ENCODE measurements at places on chromosomes 5 and 9.

- no peak for DNase-seq
These were observed 146.2 kb downstream of the CDH12 start for GRCh38 chr5:22706901-22707300.

DNA sequence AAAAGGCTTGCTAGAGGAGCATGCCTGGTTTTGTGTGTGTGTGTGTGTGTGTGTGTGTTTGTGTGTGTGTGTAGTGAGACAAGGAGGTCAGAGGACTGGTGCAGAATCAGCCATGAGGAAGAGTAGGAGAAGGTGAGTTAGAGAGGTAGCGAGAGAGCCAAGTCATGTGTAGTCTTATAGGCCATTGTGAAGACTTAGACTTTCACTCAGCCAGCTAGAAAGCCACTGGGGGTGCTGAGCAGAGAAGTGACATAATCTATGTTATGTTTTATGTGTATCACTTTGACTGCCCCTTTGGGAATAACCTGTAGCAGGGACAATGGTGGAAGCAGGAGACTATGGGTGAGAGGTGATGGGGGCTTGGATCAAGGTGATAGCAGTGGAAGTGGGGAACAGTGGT lies 180.5 kb upstream of the CLINT1 start:
- no peak for DNase-seq

- DNase-seq = no peak
These were observed 77.1 kb downstream of the GOLPH3 start for GRCh38 chr5:32096891-32097595.

DNA sequence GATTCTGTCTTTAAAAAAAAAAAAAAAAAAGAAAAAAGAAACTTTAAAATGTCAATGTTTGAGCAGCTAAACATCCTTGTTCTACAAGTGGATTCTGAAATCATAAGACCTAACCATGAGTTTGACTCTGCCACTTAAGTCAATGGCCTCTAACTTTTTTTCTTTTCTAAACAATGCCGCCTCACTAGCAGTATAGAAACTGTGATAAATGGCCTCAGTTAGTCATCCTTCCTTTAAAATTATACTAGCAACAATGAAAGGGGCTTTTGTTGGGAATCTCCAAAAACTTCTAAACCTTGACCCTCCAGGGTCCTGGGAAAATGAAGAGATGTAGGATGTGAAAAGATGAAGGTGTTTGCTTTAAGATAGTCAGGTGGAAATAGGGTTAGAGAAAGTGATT lies 71.1 kb downstream of the FBXL7 start:
- no peak for DNase-seq

GRCh38 chr5:175712681-175713085 lies 54.8 kb downstream of the HRH2 start:
- DNase-seq = no peak

- DNase-seq = no peak
These were observed 37.2 kb downstream of the NCS1 start for GRCh38 chr9:130209422-130209821.

- DNase-seq = no peak
These were observed 1.8 kb downstream of the FEM1C start for GRCh38 chr5:115542651-115543364.

- DNase-seq = no peak
These were observed 225.9 kb downstream of the PIK3R1 start for GRCh38 chr5:68441309-68442073.

DNA sequence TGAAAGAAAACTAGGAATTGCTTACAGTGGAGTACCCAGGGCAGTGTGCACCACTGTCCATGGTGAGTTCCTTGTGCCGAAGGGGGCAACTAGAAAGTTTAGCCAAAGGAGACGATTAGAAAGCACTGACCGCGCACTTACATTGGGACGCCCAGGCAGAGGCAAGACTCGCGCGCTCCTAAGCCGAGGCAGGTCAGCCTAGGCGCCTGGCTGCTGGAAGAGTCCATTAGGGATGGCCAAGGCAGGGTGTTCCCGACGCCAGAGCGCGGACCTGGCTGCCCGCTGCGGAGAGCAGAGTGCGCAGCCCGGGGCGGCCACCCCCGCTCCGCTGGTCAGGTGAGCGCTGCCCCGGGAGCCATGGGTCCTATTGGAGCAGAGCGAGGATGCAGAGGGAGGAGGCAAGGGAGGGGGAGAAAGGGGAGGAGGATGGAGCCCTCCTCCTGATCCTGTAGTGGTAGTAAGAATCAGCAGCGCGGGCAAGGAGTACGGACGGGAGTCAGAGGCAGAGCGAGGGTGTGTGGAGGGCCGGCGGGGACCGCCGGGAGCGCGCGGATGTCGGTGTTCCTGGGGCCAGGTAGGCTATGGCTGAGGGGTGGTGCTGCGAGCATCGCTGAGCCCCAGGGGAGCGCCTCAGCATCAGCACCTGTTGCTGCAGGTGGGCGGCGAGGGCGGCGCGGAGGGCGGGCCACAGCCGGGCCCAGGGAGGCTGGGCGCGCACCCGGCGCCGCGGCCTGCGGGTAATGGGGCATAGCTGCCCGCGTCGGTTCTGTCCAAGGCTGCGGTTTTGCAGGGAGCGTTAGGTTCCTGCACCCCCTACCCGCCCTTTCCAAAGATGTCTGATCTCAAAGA lies at the start of gene ADGRV1:
Gene ADGRV1, plus strand, starts transcription at position 454 of the 849 bp plus-strand sequence. Its CDS starts 99 bp downstream, at position 553.
- DNase-seq = no peak

DNA sequence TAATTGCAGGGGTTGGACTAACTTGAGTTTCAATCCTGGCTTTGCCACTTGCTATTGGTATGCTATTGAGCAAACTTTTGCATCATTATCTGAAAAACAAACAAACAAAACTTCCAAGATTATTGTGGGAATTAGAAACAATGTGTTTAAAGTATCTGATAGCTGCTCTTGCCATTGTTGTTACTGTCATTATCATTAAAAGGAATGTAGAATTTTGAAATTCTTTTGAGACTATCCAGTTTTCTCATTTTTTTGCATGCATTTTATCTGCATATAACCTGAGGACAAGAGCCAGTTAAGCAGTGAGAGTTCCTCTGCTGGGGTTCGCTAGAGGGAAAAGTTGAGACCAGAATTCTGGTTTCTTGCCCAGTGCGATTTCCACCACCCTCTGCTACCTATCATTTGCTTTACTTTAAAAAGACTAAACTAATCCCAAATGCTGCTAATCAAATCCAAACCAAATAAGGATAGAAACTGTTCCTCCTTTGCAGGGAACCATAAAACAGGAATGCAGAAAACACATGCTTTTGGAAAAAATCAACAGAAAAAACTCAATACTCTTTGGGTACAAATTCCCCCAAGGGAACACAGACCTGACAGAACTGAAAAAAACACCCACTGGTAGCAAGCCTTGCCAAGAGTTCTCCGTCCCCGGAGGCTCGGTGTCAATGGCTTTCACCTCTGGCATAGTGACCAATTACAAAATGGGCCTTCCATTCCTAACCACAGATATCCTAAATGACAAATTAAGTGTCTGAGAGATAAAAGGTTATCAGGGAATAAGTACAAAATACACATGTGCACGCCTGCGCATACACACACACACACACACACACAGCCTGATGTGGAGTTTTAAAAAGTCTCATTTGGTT lies 373.7 kb downstream of the ARL15 start:
- DNase-seq = no peak

DNA sequence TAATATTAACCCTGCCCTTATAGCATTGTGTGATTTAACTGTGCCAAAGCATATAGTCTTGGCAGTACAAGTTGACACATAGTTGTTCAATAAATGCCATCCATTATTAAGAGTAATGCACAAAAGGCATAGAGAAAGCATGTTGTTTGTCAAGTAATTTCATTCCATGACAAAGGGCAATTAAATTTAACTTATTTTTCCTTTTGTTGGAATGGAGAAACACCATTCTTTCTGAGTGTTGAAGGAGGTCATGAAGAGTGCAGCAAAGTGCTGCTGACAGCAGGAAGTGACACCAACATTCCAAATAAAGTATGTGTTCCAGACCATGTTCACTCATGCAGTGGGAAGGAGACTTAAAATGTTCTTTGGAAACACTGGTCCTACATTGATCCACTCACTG lies 29.1 kb downstream of the ANKDD1B start:
- DNase-seq = no peak

DNA sequence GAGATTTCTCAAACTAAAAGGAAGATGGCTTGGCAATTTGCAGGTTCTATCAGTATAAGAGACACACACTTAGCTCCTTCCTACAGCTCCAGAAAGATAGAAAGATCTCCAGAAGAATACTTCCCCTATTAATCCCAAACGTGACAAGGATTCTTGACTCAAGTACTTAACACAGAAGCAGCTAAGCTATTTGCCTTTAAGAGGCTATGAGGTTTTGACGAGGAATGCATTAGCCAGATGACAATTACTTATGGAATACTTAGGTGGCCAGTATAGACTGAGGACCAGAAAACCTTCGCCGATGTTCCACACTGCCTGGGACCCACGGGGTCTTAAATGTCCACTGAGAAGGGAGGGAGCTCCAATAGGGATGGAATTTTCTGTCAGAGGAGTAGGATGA lies 340.5 kb upstream of the KIF2A start:
- no peak for DNase-seq

DNA sequence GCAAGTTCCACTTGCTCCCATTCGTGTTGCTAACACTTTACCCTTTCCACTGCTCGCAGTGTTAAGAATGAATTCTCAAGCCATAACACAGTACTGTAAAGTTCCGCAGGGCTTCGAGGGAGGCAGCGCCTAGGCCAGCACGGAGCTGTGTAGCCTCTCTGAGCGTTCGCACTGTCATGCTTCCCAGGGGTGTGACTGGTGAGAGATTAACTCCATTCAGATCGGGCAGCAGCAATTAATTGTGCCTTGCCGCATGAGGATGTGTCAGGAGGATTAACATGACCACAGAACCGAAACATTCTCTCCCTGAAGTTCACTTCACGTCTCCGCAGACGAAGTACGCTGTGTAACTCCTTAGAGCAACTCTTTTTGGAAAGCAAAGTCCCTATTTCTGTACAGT lies 23.2 kb downstream of the ZBTB34 start:
- DNase-seq = no peak

- no peak for DNase-seq
These were observed 33.9 kb upstream of the AOPEP start for GRCh38 chr9:94692601-94693000.

DNA sequence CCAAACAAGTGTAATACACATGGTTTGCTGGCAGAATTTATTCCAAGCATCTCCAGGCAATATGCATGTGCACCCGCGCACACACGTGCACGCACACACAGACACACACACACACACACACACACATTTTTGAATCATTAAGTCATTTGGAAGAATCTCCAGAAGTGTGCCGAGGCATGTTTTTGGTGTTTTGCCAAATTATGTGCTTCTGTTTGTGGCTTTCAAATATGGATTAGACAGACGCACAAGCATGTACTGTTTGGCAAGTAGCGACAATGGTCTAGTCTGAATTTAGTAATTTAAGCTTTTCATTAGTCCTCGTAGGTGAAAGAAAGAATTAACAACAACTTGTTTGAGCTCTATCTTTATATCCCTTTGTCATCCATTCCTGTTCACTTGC lies 36.7 kb downstream of the NFIB start:
- DNase-seq = no peak

DNA sequence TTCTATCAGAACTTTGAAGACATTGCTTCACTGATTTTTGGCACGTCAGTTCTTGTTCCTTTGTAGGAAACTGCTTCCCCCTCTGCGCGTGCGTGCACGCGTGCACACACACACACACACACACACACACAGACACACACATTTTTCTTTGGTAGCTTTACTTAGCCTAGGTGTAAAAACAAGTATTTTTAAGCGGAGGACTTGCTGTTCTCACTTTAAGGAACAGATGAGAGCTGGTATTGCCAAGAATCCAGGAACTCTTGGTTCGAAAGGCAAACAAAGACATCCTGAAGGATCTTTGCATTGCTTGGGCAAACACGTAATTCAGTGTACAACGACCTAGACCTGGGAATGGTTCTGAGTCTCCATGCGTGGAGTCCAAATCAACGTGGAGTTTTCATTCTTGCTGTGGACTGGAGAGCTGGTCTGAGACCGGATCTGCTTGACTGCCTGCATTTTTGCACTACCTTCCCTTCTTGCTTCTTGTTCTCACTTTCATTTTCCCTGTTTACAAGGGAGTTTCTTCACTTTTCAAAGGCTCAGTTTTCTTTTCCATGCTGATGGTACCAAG lies 8.2 kb downstream of the TMEM268 start:
- no peak for DNase-seq

GRCh38 chr5:177538876-177539275 lies 15.5 kb downstream of the FAM193B start:
- no peak for DNase-seq

GRCh38 chr9:124626276-124626675 lies 119.1 kb upstream of the NR5A1 start:
- no peak for DNase-seq

GRCh38 chr5:74888117-74888516 lies 21.9 kb upstream of the FAM169A start:
- no peak for DNase-seq

DNA sequence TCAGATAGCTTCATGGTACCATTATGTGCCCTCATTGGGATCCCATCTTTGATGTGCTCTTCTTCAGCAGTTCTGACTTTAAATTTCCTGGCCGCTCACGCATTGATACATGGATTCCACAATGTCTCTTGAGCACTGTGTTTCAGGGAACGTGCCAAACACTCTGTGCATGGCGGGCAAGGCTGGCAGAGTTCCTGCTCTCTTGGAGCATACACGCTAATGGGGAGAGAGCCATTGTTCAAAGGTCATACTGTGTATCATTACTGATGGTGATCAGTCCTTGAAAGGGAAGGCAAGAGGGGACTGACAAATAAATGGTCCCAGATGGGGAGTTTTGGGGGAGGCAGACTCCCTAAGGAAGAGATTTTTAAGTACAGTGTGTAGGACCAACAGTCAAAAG lies 52.3 kb downstream of the AMBP start:
- DNase-seq = no peak

- DNase-seq = no peak
These were observed 266.4 kb upstream of the DAB2 start for GRCh38 chr5:39691136-39691535.

DNA sequence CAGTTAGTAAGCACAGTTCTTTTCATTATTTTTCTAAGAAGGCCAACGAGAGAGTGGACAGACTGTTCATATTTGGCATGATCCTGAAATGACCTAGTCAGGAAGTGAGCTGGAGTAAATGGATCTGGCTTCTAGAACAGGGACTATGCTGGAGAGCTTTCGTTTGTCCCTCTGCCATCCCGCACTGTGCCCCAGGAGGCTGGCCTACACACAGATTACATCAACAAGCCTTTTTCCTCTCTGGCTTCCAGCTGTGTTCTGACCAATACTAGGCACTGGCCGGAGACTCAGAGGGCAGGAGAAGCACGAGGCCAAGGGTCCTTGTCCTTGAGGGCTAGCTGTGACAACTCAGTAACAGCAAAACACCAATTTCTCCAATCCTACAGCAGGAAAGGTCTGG lies 127.8 kb downstream of the MED27 start:
- DNase-seq = no peak

- DNase-seq = no peak
These were observed 99.5 kb downstream of the AOPEP start for GRCh38 chr9:94826044-94826443.

DNA sequence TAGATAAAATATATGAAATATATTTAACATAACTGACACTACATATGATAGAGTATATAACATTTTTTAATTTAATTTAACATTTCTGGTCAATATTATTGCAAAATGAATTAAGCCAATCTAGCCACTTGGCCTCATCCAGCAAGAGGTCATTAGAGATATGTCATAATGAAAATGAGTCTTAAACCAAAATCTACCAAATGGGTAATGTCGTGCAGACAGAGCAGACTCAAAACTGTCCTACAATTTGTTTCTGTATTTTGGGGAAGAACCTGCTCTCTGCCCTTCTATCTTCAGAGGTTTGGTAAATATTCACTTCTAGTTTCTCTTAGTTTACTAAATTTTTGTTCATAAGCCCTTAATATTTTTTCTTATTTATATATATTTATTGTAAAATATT lies 61.4 kb downstream of the ARHGEF28 start:
- DNase-seq = no peak

GRCh38 chr5:67677422-67677970 lies 480.9 kb upstream of the CD180 start:
- no peak for DNase-seq
